Umbilical cord (tissue), 2 donors: ENCODE measurements at places on chromosomes 7 and 10. TPM values are rescaled to one million over a fixed set of nuclear protein-coding genes. Genes with fewer than 3 reads are reported as not detected.

GRCh38 chr10:127428385-127428980, 120.6 kb upstream of the NPS start:
- DNase-seq: no peak

GRCh38 chr7:25481891-25482290, 253.6 kb upstream of the NPVF start:
- no peak for DNase-seq

- peak; percentile 96 for DNase-seq
These were observed 3.7 kb downstream of the STX1A start for GRCh38 chr7:73715648-73716317.

GRCh38 chr10:22713853-22714478, 412 bp downstream of the PIP4K2A start:
- peak; percentile 40 for DNase-seq

- DNase-seq: no peak
These were observed 3.0 kb downstream of the CHPF2 start for GRCh38 chr7:151235091-151235787.

DNA sequence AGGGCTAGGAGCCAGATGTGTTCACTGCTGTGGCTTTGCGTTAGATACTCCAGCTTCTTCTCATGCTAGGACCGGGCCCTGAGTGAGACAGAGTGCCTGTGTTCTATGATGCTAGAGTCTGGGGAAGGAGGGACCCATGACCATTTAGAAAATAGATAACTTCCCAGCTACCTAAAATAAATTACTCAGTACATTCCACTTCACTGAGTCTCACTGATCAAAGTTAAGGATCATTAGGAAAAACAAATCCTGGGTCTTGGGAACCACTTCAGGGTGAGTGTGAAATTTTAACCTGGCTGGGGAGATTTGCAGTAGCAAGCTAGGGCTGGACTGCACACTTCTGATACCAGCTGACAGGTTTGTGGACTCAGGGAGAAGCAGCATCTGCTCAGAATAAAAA, 138.1 kb downstream of the EMX2 start:
- DNase-seq: no peak

GRCh38 chr10:30818010-30818660, 188.6 kb upstream of the LYZL2 start:
- peak; percentile 38 for DNase-seq

DNA sequence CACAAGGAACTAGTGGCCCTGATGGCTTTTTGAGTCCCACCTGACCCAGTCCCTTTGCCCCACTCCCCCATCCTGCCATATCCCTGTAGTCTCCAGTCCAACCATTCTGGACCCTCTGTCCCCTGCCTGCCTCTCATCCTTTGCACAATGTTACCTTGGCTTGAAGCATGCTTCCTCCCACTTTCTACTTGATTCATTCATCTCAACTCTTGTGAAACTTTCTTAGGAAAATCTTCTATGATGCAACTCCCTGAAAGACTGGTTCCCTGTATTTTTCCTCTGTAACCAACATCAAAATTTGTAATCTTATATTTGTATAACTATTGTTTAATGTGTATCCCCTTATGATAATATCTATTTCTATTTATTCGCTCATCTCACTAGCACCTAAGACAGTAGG, 151.5 kb downstream of the LRRTM3 start:
- DNase-seq: no peak

GRCh38 chr7:7701527-7701926, 16.9 kb downstream of the RPA3 start:
- DNase-seq: no peak

ASAH2 gene
- 1.9 TPM for total RNA-seq

GARS1 gene
- total RNA-seq: 68.1 TPM

DPP6 gene
- total RNA-seq: 1.2 TPM

OLAH gene
- 13.2 TPM for total RNA-seq
